ENCODE measurements at places on chromosomes 6 and 20. TPM values are rescaled to one million over a fixed set of nuclear protein-coding genes. Genes with fewer than 3 reads are reported as not detected.

DNA sequence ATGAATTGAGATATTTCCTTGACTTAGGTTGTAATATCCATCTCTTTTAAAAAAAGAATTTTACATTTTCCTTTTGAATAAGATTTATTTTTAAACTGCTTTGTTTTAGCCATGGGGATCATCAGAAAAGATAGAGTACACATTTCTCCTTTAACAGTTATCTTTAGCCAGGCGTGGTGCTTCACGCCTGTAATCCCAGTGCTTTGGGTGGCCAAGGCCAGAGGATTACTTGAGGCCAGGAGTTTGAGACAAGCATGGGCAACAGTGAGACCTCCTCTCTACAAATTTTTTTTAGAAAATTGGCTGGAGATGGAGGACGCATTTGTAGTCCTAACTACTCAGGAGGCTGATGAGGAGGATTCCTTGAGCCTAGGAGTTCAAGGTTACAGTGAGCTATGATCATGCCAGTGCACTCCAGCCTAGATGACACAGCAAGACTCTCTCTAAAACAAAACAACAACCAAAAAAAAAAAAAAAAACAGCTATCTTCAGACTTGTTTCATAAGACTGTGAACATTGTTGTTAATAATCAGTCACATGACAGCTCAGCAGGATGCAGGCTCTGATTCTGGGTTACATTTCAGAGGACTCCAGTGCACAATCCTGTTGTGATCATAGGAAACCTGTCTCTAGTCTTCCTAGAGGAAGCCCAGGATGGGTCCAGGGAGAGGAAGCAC lies 2.0 kb upstream of the SLC17A3 start:
- DNase-seq = no peak

GRCh38 chr6:35585658-35586057 lies 73.0 kb upstream of the TULP1 start:
- DNase-seq = no peak

DNA sequence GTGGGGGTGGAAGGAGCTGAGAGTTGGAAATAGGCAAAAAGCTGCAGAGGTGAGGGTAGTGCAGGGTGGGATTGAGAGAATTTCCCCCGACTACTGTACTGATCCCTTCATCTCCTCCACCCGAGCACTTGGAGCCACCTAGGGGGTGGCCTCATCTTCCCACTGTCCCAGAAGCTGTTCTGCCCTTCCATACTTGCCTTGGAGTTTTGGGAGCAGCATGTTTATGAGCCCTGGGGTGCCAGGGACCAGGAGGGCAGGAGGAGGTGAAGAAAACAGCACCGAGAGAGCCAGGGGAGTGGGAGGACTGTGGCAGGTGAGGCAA lies 34.0 kb upstream of the HLA-A start:
- DNase-seq = no peak

- DNase-seq = no peak
Observed at GRCh38 chr6:46312654-46313053, 141.9 kb upstream of the ENPP5 start.

GRCh38 chr6:159201336-159201735 lies 32.1 kb downstream of the FNDC1 start:
- no peak for DNase-seq

- DNase-seq = no peak
Observed at GRCh38 chr20:300345-300990, 3.1 kb downstream of the ZCCHC3 start.

DNA sequence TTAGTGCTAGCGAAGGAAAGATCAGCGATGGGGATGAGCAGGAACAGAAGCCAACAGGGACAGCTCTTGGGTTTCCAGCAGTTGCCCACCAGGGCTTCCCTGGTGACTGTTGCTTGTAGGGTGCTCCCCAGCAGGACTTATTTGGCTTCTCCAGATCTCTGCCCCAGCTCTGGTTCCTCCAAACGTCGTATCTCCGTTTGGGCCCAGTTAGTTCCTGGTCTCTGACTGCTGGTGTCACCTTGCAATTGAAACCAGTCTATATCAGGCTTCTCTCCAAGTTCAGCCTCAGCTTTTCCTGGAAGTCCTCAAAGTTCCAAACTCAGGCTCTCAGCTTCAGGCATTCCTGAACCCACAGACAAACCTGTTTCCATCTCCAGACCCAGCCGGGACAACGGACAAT lies 70.8 kb upstream of the NXT1 start:
- DNase-seq = no peak

GRCh38 chr6:149455031-149455732 lies 29.6 kb downstream of the ZC3H12D start:
- DNase-seq = peak; percentile 63

DNA sequence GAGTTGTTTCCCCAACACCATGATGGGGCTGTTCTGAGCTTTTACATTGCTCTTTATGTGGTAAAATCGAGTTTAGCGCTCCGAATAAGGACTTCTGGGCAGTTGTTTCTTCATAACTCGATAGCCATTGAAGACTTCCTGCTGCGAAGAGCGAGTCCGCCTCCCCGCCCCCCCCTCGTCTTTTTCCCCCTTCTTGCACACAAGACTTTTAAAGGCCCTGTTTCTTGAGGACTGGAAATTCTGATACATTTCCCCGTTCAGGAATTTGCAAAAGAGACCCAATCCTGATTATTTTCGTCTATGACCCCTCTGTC lies 1.5 kb upstream of the CITED2 start:
- no peak for DNase-seq

DNA sequence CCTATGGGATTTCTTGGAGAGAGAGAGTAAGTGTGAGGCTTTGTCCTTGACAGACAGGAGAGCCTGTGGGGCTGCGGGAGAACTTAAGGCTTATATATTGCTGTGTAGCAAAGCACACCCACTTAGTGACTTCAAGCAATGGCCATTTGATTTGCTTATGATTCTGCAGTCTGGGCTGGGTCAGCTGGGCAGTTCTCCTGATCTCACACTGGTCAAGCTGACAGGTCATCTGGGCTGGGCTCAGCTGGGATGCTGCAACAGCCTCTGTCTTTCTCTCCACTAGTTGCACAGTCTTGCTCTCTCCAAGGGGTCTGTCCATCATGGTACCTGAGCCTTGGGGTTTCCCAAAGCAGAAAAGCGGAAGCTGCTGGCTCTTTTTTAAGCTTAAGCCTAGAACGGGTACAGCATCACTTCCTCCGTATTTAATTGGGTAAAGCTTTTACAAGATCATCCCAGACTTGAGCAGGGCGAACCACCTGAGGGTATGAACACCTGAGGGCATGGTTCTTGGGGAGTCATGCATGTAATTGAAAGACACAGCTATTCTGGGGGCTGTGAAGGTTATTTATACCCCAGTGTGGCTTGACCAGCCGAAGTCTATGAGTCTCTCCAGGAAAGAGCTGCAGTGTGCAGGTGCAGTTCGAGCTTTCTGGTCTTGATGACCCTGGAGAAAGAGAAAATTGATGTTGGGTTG lies 13.3 kb upstream of the GGTLC1 start:
- no peak for DNase-seq

DNA sequence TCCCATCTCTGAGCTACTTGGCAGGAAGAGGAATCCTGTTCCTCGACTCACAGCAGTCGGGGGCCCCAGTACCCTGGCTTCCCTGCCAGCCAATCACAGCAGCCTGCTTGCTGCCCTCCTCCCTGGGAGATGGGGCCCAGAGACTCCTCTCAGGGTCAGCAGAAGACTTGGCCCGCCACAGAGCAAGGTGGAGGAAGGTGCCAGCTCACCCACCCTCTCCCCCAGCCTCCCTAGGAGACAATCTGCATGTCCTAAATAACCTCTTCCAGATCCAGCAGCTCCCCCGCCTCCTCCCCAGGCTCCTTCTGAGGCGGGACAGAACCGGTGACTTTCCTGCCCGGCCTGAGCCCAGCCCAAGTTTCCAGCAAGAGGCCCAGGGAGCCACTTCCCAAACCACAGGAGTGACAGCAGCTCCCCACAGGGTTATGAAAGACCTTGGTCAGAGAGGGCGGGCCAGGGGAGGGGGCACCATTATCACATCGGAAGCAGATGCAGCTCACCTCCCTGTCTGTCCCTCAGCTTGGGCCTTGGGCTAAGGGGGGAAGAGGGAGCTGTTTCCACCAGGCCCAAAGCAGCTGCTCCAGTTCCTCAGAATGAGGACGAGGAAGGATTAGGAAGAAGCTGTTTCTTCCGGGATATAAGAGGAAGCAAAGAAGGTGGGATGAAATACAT lies 2.3 kb downstream of the CCND3 start:
- peak; percentile 81 for DNase-seq

DNA sequence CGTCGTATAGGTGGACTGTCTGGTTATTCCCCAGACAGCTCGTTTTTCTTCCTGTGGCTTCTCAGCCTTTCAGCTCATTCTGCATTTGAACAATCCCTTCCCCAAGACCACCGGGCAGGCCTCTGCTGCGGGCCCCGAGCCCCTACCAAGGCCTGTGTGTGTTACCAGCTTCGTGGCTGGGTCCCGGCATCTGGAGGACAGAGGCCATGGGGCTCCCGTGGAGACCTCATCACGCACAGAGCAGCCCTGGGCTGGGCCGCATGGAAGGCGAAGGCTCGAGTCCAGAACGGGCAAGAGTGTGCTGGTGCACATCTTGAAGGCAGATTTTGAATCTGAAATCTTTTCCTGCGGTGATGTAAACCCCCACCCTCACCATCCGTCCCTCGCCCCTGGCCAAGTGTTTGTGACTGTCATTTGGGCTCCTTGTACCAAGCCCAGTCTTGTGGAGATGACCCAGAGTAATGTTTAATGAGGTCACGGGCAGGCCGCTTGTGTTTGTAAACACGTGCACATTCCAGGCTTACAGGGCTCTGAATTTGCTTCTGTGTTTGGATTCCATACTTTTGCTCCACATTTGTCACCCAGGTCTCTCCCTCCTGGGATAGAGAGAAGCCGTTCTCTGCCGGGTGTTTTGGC lies 119.6 kb downstream of the CDH4 start:
- DNase-seq = no peak

DNA sequence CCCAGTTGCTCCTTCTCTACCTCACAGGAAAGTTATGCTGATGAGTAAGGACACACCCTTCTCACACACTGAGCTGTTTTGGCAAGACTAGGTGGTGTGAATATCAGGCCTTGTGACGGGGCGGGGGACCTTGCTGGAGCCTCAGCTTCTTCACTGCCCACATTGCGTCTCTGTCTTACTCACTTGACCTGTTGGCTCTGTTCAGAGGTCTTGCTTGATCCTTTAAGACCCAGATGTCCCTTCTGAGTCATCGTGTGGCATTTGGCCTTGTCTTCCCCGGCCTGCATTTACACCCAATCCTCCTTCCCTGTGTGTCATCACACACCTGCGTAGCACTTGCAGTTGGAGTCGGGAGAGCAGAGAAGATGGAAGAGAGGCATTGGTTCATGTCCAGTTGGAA lies 8.3 kb upstream of the PRND start:
- DNase-seq = no peak

DNA sequence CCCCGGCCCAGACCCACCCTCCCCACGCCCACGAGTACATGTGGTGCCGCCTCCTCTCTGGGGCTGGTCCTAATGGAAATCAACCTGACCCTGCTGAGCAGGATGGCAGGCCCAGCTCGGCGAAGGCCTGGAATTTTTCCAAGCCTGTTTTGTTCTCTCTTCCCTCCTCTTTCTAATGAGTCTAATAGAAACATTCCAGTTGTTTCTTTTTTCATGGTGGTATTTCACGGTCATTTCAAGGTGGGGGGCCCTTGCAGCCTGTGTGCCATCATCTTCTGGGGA lies 16.6 kb downstream of the SMOC2 start:
- no peak for DNase-seq

CFB gene
- 1.7 TPM for polyA plus RNA-seq

KIF25 gene
- polyA plus RNA-seq = 0.48 TPM

SNAP91 gene
- polyA plus RNA-seq = 0.77 TPM

DNMT3B gene
- polyA plus RNA-seq = 2.8 TPM

FRS3 gene
- 5.5 TPM for polyA plus RNA-seq

RBM24 gene
- polyA plus RNA-seq = 137 TPM

VSTM2L gene
- 1.9 TPM for polyA plus RNA-seq

DSP gene
- 1.8 TPM for polyA plus RNA-seq

Measured in muscle of back (tissue), 13 donors.